ENCODE measurements at places on chromosomes 12 and 14. TPM values are rescaled to one million over a fixed set of nuclear protein-coding genes. Genes with fewer than 3 reads are reported as not detected.

MYF5 gene
- polyA plus RNA-seq = not detected

ALDH1L2 gene
- polyA plus RNA-seq = 1.1 TPM

NELL2 gene
- not detected for polyA plus RNA-seq

IFNG-AS1 gene
- polyA plus RNA-seq = not detected

OR6C68 gene
- polyA plus RNA-seq = not detected

FITM1 gene
- polyA plus RNA-seq = 247 TPM

TMEM121 gene
- polyA plus RNA-seq = 1.3 TPM

PTPRO gene
- polyA plus RNA-seq = 0.42 TPM

SERPINA1 gene
- 8.7 TPM for polyA plus RNA-seq

DNA sequence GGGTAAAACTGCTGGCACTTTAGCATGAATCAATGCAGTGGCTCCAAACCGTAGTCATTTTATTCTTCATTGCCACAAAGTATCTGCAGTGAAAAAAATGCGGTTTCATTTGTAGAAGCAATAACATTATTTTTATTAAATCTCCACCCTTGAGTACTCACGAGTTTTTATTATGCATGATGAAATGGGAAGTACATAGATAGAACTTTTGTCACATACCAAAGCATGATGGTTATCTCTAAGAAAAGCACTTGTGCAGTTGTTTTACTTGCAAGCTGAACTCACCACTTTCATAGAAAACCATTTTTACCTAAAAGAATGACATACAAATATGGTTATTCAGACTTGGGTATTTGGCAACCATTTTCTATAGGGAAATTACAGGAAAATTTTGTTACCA, 90.3 kb downstream of the PELI2 start:
- DNase-seq = no peak

DNA sequence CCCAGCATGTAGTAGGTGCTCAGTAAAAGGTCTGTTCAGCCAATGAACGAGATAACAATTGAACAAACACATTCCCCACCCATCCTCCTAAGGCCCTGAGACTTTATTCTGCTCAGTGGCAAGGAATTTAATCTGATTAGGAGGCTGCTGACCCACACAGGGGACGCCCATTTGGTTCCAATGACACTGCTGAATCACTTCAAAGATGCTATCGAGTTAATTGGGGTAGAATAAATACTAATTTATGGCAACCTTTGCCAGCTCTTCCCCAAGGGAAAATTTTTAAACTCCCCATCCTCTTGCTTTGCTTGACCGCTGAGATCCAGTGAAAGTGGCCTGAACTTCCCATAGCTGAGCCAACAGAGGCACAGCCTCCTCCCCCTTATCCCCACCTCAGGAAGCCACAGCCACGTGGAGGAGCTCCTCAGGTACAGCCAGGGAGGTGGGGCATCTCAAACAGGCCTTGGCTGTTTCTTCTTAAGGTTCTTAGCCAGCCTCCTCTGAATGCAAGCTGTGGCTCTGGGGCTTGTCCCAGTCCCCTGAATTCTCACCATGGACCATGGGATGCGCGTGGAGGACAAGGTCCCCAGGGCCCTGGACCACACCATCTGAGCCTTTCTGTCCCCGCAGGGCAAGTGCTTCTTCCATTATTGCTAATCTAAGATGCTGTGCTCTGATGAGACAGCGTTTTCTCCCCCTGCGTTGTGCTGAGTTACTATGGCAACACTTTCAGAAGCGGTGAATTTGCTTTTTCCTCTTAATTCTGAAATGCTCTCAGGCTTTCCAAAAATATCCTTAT, 26.7 kb downstream of the C14orf132 start:
- DNase-seq = no peak

DNA sequence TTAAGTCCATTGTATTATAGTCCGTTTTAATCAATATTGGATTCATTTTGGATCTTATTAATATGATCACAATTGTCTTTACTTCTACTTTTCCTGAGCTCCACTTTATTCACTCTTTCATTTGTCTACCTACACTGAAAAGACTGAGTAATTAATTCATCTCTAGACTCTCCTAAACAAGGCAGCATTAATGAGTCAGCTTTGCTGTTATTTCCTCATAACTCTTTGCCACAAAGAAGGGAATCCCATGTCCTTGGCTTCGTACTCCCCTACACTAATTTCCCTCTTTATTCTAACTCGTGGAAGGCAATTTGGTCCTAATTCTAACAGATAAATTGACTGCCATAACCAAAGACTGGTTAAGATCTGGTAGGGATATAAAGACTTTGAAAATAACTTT, 91.9 kb downstream of the ARMH4 start:
- DNase-seq = no peak

DNA sequence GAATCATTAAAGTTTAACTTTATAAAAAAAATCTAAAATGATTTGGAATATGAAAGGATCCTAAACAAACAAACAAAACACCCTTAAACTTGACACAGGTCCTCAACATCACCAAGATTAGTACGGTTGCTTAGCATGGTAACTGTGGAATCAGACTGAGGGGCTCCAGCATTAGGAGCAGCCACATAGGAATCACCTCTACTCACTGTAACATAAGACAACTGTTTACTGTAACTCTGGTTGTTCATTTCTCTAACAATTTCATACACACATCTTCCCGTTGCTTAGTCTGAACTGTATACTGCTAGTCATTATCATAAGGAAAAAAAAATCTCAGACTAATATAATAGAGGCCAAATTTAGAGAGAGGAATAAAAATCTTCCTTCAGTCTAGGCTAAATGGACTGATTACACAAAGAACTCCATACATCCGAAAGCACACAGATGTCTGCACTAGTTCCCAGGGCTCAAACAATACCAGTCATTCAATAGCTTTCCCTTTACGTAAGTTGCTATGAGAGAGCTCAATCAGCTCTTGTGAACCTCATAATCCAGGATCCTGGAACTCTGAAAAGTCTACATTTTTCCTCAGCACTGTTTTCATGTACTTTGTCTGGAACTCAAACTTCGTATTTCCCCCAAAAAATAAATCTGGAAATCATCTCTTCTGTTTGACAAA, 26.0 kb downstream of the LRP6 start:
- DNase-seq = no peak

DNA sequence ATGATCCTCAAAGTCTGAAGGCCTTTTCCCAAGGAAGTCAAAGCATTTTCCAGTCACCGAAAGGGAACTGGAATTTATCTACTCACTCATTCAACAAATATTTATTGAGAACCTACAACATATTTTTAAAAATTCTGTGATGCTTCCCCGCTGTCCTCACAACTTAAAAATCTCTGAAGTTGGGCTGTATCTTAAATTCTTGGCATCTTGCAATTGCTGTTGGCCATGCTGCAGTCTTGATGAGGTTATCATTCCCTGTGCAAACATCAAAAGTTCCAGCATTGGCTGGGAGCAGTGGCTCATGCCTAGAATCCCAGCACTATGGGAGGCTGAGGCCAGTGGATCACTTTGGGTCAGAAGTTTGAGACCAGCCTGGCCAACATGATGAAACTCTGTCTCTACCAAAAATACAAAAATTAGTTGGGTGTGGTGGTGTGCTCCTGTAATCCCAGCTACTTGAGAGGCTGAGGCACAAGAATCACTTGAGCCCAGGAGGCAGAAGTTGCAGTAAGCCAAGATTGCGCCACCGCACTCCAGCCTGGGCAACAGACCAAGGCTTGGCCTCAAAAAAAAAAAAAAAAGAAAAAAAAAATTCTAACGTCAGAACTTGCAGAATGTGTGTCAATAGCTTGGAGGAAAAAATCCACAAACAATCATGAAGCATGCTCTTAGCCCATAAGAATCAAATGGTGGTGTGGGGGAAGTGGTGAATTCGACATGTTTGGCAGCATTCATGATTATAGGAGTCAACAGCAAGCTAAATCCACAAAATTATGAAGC, 34.9 kb downstream of the CCDC177 start:
- peak; percentile 23 for DNase-seq

- no peak for DNase-seq
Observed at GRCh38 chr12:121182222-121182893, 27.6 kb upstream of the P2RX4 start.

DNA sequence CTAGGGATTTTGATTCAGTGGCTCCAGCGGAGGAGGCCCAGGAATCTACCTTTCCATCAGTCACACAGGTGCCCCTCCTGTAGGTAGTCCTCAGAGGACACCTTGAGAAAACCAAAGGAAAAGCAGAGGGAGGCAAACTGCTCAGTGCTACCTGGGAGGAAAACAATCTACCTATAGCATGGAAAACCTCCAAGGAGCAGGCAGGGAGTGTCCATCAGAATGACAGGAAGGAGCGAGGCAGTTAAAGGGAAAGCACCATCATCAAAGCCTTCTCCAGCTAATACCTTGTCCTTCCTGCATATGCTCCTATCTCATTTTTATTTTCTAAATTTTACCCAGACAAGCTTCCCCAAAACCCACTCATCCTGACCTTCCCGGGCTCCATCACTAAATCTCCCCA, 25.4 kb downstream of the DPF3 start:
- no peak for DNase-seq

DNA sequence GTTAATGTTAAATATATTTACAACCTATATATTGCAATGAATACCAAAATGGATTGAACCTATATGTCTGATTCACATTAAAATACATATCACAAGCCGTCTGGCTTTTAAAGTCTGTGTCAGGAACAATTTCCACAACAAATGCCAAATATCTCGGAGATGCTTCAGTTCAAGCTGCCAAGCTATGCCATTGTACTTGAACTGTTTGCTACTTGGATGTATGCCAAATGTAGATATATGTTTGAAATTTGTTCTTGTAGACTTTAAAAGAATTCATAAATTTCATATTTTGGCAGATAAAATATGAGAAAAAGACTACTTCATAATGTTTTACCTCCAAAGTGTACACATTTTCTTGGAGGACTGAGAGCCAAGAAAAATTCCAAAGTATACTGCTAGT, 37.0 kb downstream of the WASHC3 start:
- no peak for DNase-seq

DNA sequence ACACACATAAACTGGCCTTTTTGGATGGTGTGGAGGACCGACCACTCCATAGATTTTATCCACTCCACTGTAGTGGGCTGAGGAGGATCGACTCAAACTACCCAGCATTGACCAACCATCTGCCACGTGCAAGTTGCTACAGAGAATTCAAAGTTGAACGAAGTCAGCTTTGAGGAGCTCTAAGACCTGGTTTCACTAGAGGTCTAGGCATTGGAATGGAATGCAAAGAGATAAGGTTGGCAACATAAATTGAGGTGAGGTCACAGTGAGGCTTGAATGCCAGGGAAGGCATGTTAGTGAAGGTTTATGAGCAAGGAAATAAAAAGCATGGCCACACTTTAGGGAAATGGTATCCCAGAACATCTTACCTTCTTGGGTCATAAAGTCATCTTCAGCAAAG, 14.5 kb downstream of the VWF start:
- no peak for DNase-seq

GRCh38 chr12:14403711-14404196, 38.3 kb downstream of the ATF7IP start:
- peak; percentile 71 for DNase-seq

DNA sequence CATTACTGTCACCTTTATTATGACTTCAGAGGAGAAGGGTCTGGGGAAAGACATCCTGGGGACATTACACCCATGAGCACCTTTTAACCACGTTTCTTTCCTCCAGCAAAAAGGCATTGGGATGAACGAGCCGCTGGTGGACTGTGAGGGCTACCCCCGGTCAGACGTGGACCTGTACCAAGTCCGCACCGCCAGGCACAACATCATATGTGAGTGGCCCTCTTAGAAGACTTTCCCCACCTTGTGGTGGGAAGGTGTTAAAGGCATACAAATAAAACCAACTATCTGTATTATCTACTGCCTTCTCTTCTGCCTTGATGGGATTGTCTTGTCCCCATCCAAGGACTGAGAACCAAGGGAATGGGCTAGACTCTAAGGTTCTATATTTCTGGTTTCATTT, 6.0 kb downstream of the PSMD9 start:
- DNase-seq = no peak

GRCh38 chr12:57103856-57104255, 7.3 kb downstream of the STAT6 start:
- DNase-seq = no peak

DNA sequence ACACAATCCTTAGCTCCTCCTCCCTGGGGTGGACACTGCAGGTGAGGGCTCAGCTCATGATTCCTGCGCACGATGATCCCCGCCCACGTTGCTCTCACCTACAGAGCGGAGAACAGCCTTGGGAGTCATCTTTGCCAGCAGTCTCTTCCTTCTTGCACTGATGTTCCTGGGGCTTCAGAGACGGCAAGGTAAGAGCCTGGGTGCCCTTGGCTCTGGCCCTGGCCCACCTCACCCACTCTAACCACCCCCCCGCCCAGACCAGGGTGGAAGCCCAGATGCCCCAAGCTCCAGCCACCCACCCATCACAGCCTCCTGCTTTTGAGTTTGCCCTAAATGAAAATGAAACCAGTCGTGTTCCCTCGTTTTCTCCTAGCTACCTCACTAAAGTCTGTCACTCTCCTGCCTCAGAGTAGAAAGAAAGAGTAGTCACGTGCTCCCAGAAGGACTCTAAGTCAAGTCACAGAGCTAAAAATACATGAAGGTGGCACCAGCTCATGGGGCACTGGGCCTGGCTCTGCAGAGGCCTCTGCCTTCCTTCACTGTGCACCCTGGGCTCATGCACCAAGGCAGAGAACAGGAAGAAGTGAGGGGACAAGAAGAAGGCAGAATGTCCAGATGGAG, 9.0 kb downstream of the TAPBPL start:
- no peak for DNase-seq

GRCh38 chr14:61616524-61617185, 78.7 kb upstream of the HIF1A start:
- no peak for DNase-seq

- no peak for DNase-seq
Observed at GRCh38 chr14:69072584-69072983, 80.3 kb downstream of the DCAF5 start.

DNA sequence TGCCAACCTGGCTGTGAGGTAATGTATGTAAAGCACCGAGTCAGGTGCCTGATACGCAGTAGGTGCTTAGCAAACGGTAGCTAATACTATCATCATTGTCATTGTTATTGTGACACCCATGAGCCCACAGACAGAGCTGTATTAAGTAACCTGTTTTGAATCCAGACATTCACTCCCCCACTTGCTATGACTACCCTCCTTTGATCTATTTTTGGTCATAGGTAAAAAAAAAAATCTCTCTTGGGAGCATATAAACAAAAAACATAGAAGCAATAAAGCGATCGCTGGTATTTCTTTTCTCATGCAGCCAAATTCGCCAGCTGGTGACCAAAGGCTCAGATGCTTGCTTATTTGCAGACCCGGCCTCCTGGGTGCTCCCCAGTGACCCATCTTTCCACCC, 330.2 kb downstream of the DPF3 start:
- no peak for DNase-seq

- DNase-seq = no peak
Observed at GRCh38 chr14:43939836-43940235, 567.2 kb downstream of the FSCB start.

Data from heart right ventricle (tissue), 16 donors.